ENCODE measurements at places on chromosomes 5 and 9. TPM values are rescaled to one million over a fixed set of nuclear protein-coding genes. Genes with fewer than 3 reads are reported as not detected.

Gene ZFP62
- 14.7 TPM for total RNA-seq

Gene ZFP2
- total RNA-seq, result 0.70 TPM

Gene CARD6
- total RNA-seq, result 7.1 TPM

Gene SPEF2
- 1.1 TPM for total RNA-seq

Gene SLC23A1
- total RNA-seq, result not detected

Gene CDC20B
- total RNA-seq, result not detected

Gene GRM6
- not detected for total RNA-seq

Gene TNC
- total RNA-seq, result 0.57 TPM

Gene SLC6A7
- not detected for total RNA-seq

Gene IRX1
- total RNA-seq, result 1.3 TPM

Gene PCBD2
- 24.7 TPM for total RNA-seq

Gene PCDHA4
- total RNA-seq, result 0.08 TPM

Gene ENTPD8
- not detected for total RNA-seq

Gene RORB
- 5.6 TPM for total RNA-seq

Gene PRLR
- total RNA-seq, result 0.38 TPM

Gene OLFML2A
- total RNA-seq, result 27.3 TPM

Gene LCN12
- total RNA-seq, result 2.9 TPM

Gene IL33
- total RNA-seq, result 29.6 TPM

Gene BTNL8
- total RNA-seq, result 0.41 TPM

Gene PCDHAC2
- total RNA-seq, result 0.30 TPM

Gene FBP2
- 0.54 TPM for total RNA-seq

Gene RGS3
- total RNA-seq, result 139 TPM

Gene ACTBL2
- not detected for total RNA-seq

Gene TMEM38B
- 57.2 TPM for total RNA-seq

Gene PDE4D
- total RNA-seq, result 36.7 TPM

Gene PDZD2
- total RNA-seq, result 59.4 TPM

Gene CCDC192
- not detected for total RNA-seq

Gene SPINK6
- total RNA-seq, result not detected

Gene GAPT
- total RNA-seq, result 0.92 TPM

Gene UGT3A1
- total RNA-seq, result not detected

Gene DMRT2
- not detected for total RNA-seq

Gene TRPM3
- not detected for total RNA-seq

Gene PCDHGA12
- 6.5 TPM for total RNA-seq

Gene MLANA
- total RNA-seq, result not detected

Gene OR1J2
- total RNA-seq, result not detected

Gene DMRT3
- not detected for total RNA-seq

Gene NMUR2
- total RNA-seq, result 0.14 TPM

Gene NTRK2
- total RNA-seq, result 8.2 TPM

Gene FOXD4L4
- total RNA-seq, result not detected

Gene SELENOP
- total RNA-seq, result 284 TPM

Gene NUTM2F
- not detected for total RNA-seq

Gene HRCT1
- total RNA-seq, result 8.1 TPM

Gene DMGDH
- 2.0 TPM for total RNA-seq

Gene SCGB3A2
- total RNA-seq, result not detected

Gene FREM1
- 2.9 TPM for total RNA-seq

Gene NR6A1
- 1.2 TPM for total RNA-seq

Gene KIF12
- not detected for total RNA-seq

Gene LCN15
- 0.46 TPM for total RNA-seq

Gene VLDLR
- 134 TPM for total RNA-seq

Gene DPYSL3
- 22.1 TPM for total RNA-seq

Gene PCDHA1
- total RNA-seq, result not detected

Gene SHLD3
- total RNA-seq, result 1.7 TPM

Gene TSPAN17
- 30.0 TPM for total RNA-seq

Gene GRIN1
- total RNA-seq, result not detected

Gene COL23A1
- total RNA-seq, result 22.5 TPM

Gene ELP1
- 17.5 TPM for total RNA-seq

Gene DELE1
- total RNA-seq, result 94.4 TPM
